ENCODE measurements at places on chromosomes 7 and 10. TPM values are rescaled to one million over a fixed set of nuclear protein-coding genes. Genes with fewer than 3 reads are reported as not detected.

Gene NUTM2B
- under 0.01 TPM for total RNA-seq

Gene HMX3
- 0.11 TPM for total RNA-seq

Gene FERD3L
- total RNA-seq: 0.43 TPM

Gene CPED1
- total RNA-seq: 41.6 TPM

Gene PTN
- total RNA-seq: 8.8 TPM

Gene CYP2E1
- total RNA-seq: 1.6 TPM

Gene ANKRD1
- 0.52 TPM for total RNA-seq

Gene FAM25G
- not detected for total RNA-seq

Gene CARD11
- under 0.01 TPM for total RNA-seq

Gene OIT3
- total RNA-seq: 0.43 TPM

Gene SLC18A3
- not detected for total RNA-seq

Gene LBX1
- total RNA-seq: not detected

Gene EBLN1
- not detected for total RNA-seq

Gene EPHA1
- total RNA-seq: not detected

Gene ZCWPW1
- 3.5 TPM for total RNA-seq

Gene LOXL4
- 32.8 TPM for total RNA-seq

Gene GTPBP4
- total RNA-seq: 30.1 TPM

Gene WDR86
- 9.0 TPM for total RNA-seq

Gene ASAH2
- total RNA-seq: 0.97 TPM

Gene PCGF6
- total RNA-seq: 18.6 TPM

Gene ELOVL3
- 0.65 TPM for total RNA-seq
